ENCODE measurements at places on chromosomes 4 and X.
A peak's percentile ranks its signal among the peaks of the same experiment; 100 is the strongest.

DNA sequence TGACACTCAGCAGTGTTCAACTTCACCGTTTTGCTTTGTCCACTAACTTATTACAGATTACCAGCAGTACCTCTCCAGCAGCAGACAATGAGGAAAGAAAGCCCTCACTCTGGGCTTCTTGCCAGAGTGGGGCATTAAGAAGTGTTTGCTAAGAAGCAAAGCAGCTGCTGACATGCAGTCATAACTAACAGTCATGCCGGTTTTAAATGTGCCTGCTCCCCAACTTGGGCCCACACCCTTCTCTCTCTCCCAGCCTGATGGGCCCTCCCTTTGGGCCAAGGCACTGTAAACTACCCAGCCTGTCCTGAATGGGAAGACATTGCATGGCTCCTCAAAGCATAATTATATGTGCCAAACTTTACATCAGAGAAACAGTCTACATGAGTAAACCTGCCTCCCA is 54.6 kb upstream of the HHIP start:
- peak; percentile 48 for DNase-seq

DNA sequence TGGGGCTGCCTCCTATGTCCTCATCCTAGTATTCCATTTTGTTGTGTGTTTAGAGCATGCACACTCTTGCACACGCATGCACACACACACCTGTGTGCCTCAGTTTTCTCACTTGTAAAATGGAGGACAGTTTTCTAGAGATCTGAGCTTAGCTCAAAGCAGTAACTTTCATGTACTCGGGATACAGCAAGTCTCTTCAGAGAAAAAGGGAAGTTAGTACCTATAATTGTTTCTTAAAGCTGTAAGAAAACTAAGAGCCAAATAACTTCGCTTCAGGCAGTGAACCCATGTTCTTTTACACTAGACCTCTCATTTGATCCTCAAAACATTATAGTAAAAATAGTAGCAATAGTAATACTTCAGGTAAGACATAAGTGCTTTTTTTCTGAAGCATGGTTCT is 49.6 kb downstream of the KIT start:
- DNase-seq, result no peak

GRCh38 chrX:149830192-149830873 is 48.6 kb downstream of the MAGEA9 start:
- no peak for DNase-seq

DNA sequence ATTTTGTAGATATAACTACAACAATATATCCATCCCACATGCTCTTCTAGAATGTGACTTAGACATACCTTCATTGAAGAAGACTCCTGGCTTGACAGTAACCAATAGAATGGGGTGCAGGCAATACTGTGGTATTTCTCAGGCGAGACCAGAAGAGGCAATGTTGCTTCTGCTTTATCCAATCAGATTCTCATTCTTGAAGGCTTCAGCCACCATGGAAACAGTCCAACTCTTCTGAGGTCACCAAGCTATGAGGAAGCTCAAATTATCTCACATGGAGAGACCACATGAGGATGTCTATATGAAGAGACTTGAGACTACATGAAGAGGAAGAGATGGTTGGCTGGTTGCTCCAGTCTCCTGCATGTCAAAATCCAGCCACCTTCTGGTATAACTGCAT is 469.9 kb downstream of the PCDH10 start:
- DNase-seq, result no peak

- DNase-seq, result no peak
Measured at GRCh38 chr4:166491635-166492034, 618.6 kb downstream of the TLL1 start.

DNA sequence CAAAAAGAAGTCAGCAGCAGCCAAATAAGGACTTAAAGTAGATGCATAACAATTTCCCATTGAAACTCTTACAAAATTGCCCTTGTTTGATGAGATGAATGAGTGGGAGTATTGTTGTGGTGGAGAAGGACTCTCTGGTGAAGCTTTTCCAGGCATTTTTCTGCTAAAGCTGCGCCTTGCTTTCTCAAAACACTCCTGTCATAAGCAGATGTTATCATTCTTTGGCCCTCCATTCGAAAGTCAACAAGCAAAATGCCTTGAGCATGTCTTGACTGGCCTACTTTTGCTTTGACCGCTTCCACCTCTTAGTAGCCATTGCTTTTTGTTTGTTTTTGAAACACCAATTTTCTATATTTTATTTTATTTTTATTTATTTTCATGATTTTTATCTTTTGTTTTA is 340.9 kb upstream of the FGF13 start:
- no peak for DNase-seq

- DNase-seq, result no peak
Measured at GRCh38 chr4:127203562-127204200, 429.1 kb upstream of the INTU start.

DNA sequence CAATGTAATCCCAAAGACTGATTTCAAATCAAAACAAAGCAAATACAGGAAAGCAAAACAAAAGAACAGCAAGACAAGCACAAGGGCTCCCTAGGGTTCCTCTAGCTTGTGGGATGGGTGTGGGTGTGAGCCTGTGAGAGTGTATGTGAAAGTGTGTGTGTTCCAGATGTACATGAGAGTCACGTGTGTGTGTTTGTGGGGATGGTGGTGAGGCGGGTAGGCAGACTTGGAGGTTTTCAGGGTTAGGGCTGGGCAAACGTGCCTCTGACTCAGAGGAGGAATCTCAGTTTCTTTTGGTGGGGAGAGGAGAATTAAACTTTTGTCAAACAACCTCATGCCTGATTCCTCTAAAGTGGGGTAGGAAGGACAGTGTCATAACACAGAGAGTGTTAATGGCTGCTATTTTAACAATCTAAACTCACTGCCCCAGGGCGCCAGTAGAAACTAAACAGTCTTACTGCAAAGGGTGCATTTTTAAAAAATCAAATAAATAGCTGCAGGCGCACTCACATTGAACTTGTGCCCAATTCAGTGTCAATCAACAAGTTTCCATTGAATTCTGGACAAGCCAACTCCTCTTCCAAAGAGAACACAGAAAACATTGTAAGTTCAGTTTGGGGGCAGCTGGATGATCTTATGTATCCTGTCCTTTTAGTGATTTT is 51.8 kb downstream of the CHRDL1 start:
- no peak for DNase-seq

DNA sequence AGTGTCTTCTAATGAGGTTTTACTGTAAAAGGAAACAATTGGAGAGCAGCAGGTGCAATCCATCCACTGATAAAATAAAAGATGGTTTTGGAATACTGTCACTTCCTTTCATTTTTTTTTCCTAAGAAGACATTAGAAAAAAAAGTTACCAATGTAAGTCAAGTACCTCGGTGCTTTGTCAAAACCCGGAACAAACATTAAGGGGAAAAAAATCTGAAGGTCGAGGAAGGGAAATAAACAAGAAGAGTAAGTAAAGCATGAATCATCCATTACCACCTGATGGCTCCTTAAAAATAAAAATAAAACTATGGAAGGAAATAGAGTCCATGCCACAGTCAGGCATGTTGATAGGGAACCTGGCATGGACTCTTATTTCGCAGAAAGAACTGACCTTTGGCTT is 15.3 kb upstream of the XPNPEP2 start:
- DNase-seq, result no peak

GRCh38 chr4:3303565-3303824 is 10.7 kb downstream of the RGS12 start:
- DNase-seq, result no peak

DNA sequence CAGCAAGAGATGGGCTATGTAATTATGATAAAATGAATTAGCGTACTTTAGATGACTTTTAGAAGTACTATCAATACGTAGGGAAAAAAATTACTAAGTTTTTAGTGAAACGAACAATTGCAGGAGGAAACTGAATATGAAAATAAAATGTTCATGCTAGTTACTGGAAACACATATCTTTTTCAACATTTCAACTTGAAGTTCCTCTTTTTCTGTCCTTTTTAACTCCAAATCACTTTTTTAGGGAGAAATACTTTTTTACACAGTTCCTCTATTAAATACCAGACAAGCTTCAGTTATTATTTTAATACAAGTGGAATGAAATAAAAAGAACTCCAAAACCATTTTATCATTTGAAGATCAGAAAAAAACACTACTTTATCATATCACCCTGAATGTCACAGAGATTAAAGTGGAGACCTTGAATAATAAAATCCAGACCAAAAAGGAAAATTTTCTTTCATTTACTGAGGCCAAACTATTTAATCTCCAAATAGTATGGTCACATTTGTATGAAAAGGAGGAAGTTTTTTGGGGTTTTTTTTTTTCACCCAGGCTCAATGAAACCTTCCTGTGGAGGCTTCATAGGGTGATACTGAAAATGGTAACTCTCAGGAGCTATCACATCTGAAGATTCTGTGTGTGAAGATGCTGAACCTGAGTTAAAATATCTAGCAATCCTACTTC is 306.2 kb downstream of the INPP4B start:
- DNase-seq, result no peak

- DNase-seq, result peak; percentile 91
Measured at GRCh38 chrX:39907964-39908661, 189.6 kb downstream of the BCOR start.

GRCh38 chr4:154421618-154422017 is 70.0 kb downstream of the DCHS2 start:
- no peak for DNase-seq

DNA sequence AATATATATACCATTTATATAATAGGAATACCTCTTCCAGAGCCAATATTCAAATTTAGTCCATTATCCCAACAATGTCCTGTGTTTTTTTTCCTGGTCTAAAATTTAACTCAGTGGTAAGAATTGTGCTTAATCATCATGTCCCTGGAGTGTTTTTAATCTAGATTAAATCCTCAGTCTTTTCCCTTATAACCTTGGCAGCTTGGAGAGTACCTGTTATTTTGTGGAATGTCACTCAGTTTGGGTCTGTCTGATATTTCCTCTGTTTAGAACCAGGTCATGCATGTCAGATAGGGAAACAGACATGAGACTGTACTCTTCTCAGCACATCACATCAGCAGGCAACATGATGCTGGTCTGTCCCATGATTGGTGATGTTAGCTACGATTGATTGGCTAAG is 96.6 kb downstream of the HPGD start:
- DNase-seq, result no peak

DNA sequence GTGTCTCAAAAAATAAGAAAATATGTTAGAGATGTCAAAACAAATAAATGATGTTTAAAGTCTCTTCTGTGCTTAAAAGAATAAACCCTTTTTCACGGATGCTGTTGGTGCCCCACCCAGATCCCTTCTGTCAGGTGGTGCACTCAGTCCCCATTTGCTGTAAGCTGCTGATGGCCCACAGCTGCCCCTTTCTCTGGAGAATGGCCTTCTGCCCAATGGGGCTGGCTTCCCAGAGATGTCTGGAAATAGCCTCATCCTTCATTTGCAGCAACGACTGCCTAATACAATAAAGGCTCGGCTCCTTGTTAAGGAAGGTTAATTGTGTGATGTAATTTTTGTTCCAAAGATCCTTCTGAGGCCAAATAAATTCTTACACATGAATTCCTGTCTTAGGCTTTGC is 31.8 kb downstream of the ETNPPL start:
- no peak for DNase-seq

- no peak for DNase-seq
Measured at GRCh38 chrX:132425744-132426318, 63.0 kb downstream of the MBNL3 start.

DNA sequence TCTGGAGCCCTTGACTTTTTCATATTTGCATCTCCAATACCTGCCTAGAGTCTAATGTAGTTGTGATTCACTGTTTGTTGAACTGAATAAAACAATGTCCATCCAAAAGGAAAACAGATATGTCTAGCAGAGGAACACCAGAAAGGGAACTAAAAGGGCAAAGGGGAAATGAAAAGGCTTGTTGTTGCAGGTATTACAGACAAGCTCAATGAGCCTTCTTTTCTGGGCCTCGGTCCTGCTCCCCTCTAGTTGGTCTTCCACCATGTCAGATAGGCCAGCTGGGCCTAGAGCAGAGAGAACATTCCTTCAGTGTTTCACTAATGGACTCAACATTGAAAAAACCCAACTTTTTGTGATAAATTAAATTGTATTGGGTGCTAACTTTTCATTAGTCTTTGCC is 55.4 kb downstream of the ZFX start:
- DNase-seq, result no peak

GRCh38 chr4:41590591-41590990 is 52.6 kb downstream of the LIMCH1 start:
- DNase-seq, result no peak

DNA sequence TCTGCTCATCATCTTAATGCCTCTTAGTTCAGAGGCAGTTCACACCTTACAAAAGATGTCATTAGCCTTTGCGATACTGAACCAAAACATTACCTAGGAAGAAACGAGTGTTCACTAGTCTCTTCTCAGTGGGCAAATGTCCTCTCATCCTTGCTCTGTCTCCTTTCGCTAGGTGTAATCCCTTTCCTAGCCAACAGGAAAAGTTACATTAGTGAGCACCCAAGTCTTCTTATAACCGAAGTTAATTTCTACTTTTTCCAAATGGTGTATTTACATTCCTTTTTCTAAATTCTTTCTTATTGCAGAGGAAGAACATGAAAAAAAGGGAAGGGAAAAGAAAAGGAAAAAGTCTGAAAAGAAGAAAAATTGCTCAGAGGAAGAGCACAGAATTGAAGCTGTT is 46.9 kb downstream of the SMIM31 start:
- no peak for DNase-seq

DNA sequence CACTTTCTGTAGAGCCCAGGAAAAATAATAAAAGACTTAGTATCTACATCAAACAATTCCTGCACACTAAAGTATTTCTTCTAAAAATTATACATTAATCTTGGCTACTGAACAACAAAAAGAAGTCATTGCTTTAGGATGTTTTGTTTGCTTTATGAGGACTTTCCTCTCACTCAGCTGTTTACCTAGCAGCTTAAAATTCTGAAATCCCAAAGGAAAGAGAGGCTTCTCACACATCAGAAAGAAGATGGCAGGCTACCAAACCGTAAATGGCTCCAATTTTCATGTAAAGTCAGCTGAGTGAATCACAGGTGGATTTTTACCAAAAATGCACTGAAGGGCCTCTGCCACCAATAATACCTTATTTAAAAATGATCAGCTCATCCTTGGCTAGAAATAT is 9.0 kb upstream of the TRPC3 start:
- DNase-seq, result no peak

DNA sequence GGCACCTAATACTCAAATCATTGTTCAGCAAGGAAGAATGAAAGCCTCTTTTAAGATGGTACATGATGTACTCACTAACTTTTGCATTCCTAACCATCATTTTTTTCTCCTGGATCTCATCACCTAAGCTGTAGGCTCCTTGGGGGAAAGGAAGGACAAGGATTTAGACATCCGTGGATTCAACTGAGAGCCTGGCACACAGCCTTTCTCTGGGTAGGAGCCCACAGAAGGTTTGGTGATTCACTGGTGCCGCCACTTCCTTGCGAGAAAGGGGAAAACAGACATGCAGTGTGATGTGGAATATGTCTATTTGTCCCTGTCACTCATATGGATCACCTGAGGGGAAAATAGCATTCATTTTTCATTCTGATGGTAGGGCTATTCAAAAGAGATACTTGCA is 147.3 kb downstream of the PCDH7 start:
- no peak for DNase-seq

- DNase-seq, result no peak
Measured at GRCh38 chr4:153223930-153224329, 19.7 kb downstream of the TRIM2 start.

Data from A549 (cell line).